ENCODE measurements at places on chromosomes 7 and 10.

- DNase-seq = no peak
Observed at GRCh38 chr10:73131301-73131700, 21.0 kb downstream of the NUDT13 start.

DNA sequence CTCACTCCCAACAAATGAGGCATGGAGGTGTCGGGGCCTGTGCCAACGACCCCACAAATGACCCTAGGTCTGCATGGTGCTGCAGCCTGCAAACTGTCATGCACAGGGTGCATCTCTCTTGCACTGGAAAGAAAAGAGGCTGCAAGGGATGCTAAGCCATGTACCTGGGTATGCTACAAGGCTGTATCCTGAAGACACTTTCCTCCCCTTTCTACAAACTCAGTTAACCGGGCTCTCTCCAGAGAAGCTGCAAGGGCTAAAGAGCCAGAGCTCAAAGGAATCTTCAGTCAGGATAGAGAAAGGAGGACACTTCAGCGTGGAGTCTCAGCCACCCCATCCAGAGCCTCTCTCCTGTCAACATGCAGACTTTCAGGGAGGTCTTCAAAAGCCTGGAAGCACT lies 449.0 kb downstream of the GRID1 start:
- DNase-seq = no peak

DNA sequence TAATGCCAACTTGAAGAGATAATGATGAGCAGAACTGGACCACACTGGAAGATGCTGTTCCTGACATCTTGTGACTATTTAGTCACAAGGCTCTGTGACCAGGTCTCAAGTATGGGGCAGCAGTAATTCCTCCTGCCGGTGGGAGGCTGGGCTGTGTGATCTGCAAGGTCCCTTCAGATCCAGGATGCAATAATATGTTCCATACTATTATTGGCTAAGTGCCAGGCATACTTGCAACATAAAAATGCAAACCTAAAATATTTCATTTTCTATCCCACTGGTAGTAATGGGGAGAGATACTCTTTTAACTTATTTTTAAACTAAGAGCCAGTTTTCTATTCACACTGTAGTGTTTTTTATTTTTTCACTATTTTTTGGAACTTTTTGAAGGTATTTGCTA lies 171.5 kb downstream of the CYP26A1 start:
- no peak for DNase-seq

- no peak for DNase-seq
Observed at GRCh38 chr10:110967645-110968044, 48.2 kb downstream of the SHOC2 start.

GRCh38 chr10:14592566-14592965 lies 182.1 kb downstream of the FAM107B start:
- DNase-seq = peak; percentile 13

DNA sequence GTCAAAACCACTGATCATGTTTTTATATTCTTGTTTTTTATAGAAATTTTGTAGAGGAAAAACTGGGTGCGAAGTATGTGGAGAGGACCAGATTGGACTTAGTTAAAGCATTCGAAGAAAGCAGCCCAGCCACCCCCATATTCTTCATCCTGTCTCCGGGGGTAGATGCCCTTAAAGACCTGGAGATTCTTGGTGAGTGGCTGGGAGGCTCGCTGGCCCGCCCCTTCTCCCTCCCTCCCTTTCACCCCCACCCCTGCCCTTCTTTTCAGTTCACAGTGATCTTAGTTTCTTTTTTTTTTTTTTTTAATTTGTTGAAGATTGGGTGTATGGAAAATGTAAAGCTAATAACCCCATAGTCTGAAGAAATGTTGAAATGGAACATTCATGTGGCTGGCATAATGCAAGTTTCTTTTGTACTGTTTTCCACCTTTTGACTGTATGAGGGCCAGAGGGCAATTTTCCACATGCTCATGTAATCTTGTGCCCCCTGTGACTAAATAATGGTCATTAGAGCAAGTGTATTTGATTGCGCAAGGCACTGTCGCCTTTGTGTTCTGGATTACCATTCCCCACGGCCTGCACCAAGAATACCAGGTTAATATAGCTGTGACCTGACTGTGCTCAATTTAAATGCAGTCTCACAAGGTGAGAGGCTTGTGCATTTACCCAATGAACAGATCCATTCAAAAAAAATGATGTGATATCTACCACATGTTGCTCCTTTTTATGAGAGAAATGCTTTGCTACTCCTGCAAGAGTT lies 77.7 kb downstream of the CDCA7L start:
- DNase-seq = no peak

- DNase-seq = no peak
Observed at GRCh38 chr7:155349601-155350331, 52.1 kb downstream of the INSIG1 start.

GRCh38 chr10:52465202-52465601 lies 151.1 kb downstream of the DKK1 start:
- DNase-seq = no peak

- DNase-seq = no peak
Observed at GRCh38 chr10:114283091-114283490, 44.0 kb downstream of the VWA2 start.

- no peak for DNase-seq
Observed at GRCh38 chr10:29815572-29815971, 180.8 kb upstream of the SVIL start.

- DNase-seq = no peak
Observed at GRCh38 chr10:132385389-132385667, 11.7 kb upstream of the PWWP2B start.

- no peak for DNase-seq
Observed at GRCh38 chr10:61355211-61355610, 98.0 kb downstream of the TMEM26 start.

- no peak for DNase-seq
Observed at GRCh38 chr10:74233281-74233680, 82.3 kb downstream of the ADK start.

GRCh38 chr7:96778263-96778662 lies 68.6 kb upstream of the SEM1 start:
- DNase-seq = no peak

GRCh38 chr7:103766660-103767059 lies 222.8 kb downstream of the RELN start:
- no peak for DNase-seq

DNA sequence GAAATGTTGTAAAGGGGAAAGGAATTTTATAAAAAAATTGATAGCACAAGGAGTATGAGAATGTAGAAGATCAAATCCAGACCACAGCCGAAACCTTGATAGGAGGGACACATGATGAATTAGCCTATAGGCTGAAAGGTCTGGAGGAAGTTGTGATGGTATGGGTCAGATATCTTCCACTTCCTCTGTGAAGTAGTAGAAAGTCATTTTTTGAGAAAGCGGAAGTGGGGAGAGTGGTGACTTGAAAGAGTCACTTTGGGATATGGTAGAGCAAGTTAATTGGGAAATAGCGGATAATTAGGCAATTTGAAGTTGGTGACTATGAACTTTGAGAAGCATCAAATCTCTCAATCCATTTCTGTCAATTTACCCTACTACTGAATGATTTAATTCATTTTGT lies 99.4 kb downstream of the GRM8 start:
- DNase-seq = no peak

DNA sequence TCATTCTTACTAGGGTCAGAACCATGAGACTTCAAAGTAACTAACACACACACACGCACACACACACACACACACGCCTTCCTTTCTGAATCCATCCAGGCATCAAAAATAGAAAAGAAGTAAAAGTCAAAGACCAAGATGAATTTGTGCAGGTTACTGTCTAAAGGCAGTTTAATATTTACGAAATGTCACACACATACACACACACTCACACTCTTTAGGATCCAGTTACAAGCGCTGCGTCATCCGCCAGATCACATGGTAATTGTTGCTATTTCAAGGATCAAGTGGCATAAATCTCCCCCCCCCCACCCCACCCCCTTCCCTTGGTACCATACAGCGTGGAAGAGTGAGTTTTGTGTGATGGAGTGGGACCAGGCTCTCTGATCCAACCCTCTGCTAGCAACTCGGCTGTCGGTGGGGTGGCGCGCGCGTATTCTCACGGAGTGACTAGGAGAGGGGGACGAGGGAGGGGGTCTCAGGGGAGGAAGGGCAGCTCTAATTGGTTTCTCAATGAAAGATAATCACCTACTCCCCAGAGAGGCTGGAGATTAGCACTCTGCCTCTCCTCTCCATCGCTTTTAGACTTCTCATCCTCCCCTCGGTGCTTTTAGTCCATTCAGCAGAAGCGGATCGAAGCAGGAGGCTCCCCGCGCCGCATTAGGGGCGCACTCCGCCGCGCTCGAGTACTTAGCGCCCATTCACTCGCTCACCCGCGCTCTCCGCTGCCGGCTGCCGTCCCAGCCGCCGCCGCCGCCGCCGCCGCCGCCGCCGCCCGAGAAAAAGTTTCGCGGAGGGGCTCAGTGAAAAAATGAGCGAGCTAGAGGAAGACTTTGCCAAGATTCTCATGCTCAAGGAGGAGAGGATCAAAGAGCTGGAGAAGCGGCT lies 83.5 kb upstream of the PRKG1 start:
- DNase-seq = no peak

DNA sequence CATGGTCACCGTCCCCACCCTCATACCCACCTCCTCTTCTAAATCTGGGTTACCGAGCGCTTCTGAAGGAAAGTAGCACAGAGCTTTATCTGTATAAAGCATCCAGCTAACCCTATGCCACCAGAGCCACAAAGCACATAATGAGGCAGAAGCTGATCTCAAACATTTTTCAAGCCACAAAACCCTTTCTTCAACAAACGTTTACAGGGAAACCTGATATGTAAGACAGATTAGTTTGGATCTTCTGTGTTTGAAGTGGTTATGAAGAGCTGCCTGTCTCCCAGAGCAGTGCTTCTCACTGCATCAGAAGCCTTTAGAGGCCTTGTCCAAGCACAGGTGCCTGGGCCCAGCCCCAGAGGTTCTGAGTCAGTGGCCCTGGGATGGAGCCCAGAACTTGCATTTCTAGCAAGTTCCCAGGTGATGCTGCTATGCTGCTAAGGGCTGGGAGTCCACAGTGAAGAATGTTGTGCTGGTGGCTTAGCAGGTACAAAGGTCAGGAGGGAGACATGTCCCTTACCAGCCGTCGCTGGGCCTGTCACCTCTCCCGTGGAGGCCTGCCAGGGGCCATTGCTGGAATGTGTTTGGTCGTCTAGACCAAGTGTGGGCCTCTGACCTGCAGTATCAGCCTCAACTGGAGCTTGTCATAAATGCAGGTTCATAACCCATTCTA lies 90.4 kb downstream of the TAF3 start:
- DNase-seq = no peak

DNA sequence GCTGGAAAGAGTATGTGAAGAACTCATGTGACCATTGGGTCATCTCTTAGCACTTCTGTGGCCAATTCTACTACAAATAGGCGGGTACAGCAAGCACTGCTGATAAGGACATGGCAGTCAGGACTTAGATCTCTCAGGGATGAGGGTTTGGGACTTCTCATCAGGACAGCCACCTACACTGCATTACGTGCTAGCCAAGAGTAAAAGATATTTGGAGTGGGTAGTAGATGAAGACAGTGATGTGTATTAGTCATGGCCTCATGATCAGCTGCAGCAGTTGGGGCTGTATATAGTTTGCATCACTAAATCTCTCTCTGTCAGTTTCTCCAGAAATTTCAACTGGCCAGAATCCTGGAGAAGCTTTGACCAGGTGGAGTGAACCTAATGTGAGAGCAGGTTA lies 9.2 kb downstream of the TAS2R60 start:
- DNase-seq = no peak

GRCh38 chr7:143131781-143132180 lies at the start of gene PIP:
Gene PIP, plus strand, starts transcription at chr7:143132077. Its CDS starts 40 bp downstream, at chr7:143132117.
- no peak for DNase-seq

DNA sequence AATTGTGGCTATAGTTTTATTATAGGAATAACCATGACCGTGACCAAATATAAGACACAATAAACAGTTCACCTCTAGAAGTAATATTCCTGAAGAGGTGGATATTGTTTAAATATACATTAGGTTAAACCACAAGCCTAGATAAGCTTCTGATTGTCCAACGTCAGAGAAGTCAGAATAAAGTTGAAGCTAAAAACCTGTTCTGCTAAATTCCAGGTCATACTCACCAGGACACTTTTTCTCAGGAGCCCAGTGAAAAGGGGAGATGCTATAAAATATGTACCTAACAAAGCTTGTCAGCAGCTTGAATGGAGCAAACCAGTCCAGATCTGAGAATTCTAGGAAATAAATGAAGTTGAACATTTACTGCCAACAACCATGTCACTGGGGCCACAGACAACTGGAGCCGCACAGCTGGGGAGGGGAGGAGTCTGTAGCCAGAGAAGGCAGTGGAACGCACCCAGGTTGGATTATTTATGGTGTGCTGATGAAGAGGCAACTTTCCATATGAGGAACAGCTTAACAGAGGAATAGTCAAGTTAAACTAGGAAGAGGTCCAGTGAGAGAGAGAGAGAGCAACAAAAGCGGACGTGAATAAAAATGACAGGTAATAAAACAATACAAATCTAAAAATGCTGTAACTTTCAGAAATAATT lies 191.1 kb downstream of the ZNF438 start:
- no peak for DNase-seq

- DNase-seq = no peak
Observed at GRCh38 chr10:45375716-45376231, 1.8 kb downstream of the ALOX5 start.

All from SJSA1 (cell line).